ENCODE measurements at places on chromosomes 5 and 9.

DNA sequence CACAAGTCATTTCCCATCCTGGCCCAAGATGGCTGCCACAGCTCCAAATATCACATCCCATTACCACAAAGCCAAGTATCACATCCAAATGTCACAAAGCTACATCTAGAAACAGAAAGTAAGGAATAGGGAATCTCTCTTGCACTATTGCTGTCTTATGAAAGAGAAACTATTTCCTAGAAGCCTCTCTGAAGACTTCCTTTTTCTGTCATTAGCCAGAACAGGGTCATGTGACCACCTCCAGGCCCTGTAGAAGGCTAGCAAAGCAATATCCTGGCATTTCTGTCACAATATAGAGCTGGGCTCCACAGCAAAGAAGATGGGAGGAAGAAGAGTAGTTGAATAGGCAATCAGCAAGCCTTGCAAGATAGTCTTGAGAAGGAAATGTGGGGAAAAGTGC is 99.2 kb downstream of the SH3TC2 start:
- DNase-seq, result no peak

- DNase-seq, result no peak
These were observed 28.3 kb upstream of the GOLPH3 start for GRCh38 chr5:32202394-32202793.

- no peak for DNase-seq
These were observed 94.7 kb downstream of the DIRAS2 start for GRCh38 chr9:90547896-90548295.

GRCh38 chr5:76867827-76868693 is 18.2 kb downstream of the S100Z start:
- DNase-seq, result peak; percentile 94

GRCh38 chr5:128506643-128507042 is 31.4 kb downstream of the FBN2 start:
- no peak for DNase-seq

DNA sequence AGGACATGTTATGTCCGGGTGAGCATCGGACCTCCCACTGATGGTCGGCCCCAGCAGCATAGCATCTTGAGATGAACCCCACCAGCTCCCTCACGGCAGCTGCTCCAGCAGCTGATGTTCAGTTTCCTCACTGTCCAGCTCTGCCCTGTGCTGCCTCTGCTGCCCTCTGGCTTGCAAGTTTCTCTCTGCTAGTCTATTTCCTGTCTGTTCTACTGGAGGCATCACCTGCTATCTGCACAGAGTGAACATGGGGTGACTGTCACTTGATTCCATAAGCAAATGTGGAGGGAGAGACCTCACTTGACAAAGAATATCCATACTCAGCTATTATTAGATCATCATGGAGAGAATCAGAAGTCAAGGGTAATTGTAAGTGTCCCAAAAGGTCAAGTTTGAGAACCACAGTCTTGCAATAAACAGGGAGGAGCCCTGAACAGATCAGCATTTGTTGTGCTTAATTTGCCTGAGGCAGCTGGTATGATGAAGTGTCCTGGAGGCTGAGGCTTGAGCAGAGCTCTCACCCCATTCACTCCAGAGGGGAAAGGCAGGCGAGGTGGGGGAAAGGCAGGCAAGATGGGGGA is 702.8 kb downstream of the SEMA5A start:
- no peak for DNase-seq

DNA sequence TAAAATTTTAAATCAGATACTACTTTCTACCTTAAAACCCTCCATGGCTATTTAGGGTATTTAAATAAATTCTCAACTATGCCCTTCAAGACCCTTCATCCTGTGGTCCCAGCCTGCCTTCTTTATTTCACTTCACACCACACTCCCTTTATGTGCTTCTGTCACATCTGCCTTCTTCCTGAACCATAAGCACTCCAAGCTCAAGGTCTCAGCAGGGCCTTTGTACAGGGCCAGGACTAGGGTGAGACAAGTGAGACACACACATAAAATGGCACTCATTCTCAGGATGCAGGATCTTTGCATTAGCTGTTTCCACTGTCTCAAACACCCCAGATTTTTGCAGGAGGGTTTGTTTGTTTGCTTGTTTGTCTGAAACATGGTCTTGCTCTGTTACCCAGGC is 7.6 kb downstream of the ITK start:
- DNase-seq, result no peak

GRCh38 chr9:32403567-32404260 is 19.3 kb downstream of the ACO1 start:
- DNase-seq, result no peak

- no peak for DNase-seq
These were observed 44.5 kb upstream of the GRHPR start for GRCh38 chr9:37377688-37378612.

DNA sequence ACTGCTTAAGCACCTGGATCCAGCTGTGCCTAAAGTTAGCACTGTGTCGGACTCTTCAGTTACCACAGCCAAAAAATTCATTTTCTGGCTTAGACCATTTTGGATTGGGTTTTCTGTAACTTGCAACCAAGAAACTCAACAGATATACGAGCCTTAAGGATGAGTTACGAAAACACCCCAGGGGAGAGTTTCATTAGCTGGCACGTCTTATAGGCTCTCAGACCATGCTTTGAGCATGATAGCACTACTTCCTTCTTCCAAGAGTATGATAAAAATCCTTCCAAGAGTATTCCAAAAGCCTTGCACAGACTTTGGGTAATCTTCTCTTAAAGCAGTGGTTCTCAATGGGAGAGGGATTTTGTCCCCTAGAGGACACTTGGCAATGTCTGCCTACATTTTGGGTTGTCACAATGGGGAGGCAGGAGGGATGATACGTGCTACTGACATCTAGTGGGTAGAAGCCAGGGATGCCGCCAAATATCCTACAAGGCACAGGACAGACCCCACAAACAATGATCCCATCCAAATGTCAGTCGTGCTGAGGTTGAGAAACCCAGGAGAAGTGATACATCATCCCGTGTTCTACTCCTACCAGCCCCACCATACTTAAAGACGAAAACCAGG is 64.8 kb downstream of the SMIM23 start:
- peak; percentile 54 for DNase-seq

Measured in brain (organoid and tissue), 16 donors.